ENCODE measurements at places on chromosomes 6 and 20.

DNA sequence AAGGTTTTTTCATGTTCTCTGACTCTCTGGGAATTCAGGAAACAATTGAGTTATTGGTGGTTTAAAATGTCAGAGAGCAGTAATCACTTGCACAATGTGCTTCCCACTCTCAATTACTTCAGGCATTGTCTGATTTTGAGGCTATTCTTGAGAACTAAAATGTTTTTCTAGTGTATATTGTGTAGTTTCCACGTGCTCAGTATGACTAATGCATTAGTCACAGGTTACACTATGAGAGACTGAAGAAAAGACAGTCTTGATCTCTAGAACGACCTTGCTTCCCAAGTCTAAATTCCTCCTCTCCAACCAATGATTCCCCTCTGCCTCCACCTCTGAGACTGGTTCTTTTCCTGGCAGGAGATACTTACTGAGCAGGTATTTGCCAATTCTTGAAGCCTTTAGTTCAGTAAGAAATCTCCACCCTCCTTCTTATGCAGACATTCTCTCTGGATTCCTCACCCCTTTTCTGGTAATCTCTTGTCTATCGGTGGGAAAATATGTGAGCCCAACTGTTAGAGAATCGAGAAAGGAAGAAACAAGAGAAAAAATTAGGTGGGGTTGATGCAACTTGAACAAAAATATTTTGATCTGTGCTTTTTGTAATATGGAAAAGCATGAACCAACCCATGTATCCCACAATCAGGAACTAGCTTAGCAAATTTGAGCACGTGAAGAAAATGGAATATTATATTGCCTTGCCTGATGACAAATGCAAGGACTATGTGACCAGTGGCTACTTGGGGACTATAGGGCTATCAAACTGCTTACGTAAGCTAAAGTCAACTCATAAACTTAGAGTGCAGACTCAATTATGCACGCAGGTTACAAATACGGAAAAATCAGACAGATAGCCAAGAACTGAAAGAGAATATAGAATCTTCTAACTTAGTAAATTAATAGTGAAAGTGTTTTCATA, 61.1 kb upstream of the SLC22A16 start:
- no peaks in the 10 kb centered on the region for H3K36me3 ChIP-seq
- DNase-seq: no peak
- no peak overlapping the region for H3K27ac ChIP-seq
- H3K27me3 ChIP-seq: no peaks in the 10 kb centered on the region

GRCh38 chr20:56157530-56158203, 90.9 kb upstream of the MC3R start:
- no peaks in the 10 kb centered on the region for H3K27me3 ChIP-seq
- no peak overlapping the region for H3K4me3 ChIP-seq
- H3K36me3 ChIP-seq: no peaks in the 10 kb centered on the region
- peaks cover 6% of the 10 kb centered on the region for H3K4me1 ChIP-seq

DNA sequence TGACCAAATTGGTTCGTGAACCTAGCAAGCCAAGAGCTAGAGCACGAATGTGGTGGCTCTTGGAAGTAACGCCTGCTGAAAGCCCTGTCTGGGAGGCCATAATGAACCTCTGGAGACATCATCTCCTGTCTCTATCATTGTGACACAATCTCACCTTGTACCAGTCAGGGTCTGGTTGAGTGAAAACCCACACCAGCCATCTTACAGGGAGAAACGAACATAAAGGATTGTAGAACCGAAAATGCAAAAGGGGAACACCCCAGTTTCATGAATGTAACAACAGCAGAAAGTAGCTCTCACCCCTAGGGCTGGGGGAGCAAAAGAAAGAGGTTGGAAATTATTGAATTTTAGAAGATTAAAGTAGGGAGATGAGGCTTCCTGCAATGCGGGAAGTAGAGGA, 50.9 kb upstream of the TAB2 start:
- no peaks in the 10 kb centered on the region for H3K27me3 ChIP-seq
- no peak overlapping the region for H3K4me3 ChIP-seq
- no peaks in the 10 kb centered on the region for H3K36me3 ChIP-seq
- H3K27ac ChIP-seq: no peak overlapping the region
- no peak for DNase-seq
- H3K4me1 ChIP-seq: peaks cover 4% of the 10 kb centered on the region

DNA sequence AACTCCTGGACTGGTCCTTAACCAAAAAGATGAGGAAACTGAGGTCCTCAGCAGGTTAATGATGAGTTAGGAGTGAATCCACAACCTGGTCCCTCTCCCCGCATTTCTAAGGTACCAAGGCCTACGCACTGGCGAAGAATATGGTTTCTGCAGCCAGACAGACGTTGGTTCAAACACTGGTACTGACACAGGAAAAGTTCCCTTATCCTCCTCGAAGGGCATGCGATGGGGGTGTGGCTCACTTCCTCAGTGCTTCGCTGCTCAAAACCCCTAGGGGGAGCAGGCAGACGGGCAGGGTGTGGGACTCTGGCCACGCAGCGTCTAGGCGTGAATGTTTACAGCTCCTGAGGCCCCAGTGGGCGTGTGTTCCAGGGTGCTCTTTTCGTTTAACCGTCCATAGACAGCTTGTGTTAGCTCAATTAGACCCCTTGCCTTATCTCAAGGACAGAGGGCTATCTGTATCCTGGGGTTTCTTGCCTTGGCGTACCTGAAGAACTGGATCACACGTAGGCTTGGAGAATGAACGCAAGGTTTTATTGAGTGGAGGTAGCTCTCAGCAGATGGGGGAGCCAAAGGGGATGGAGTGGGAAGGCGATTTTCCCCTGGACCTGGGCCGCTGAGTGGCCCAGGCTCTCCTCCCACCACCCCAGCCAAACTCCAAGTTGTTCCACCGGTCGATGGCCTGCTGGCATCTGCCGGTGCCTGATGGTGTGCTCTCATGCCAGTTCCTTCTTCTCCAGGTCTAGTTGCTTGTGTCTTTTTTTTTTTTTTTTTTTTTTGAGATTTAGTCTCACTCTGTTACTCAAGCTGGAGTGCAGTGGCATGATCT, 31.8 kb upstream of the PTPN1 start:
- peak; percentile 15 for DNase-seq
- H3K4me3 ChIP-seq: no peak overlapping the region
- H3K4me1 ChIP-seq: peaks cover 5% of the 10 kb centered on the region
- no peaks in the 10 kb centered on the region for H3K36me3 ChIP-seq

DNA sequence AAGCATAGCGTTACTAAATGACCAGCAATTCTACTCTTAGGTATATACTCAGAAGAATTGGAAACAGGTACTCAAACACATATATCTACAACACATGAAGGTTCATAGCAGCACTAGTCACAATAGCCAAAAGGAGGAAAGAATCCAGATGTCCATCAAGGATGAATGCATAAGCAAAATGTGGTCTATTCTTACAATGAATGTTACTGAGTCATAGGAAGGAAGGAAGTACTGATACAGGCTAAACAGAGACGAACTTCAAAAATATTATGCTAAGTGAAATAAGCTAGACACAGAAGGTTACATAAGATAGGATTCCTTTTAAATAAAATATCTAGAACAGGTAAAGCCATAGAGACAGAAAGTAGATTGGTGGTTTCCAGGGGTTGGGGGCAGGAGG, 93.5 kb downstream of the MAP3K7 start:
- no peak for DNase-seq
- no peaks in the 10 kb centered on the region for H3K27me3 ChIP-seq
- no peaks in the 10 kb centered on the region for H3K36me3 ChIP-seq

DNA sequence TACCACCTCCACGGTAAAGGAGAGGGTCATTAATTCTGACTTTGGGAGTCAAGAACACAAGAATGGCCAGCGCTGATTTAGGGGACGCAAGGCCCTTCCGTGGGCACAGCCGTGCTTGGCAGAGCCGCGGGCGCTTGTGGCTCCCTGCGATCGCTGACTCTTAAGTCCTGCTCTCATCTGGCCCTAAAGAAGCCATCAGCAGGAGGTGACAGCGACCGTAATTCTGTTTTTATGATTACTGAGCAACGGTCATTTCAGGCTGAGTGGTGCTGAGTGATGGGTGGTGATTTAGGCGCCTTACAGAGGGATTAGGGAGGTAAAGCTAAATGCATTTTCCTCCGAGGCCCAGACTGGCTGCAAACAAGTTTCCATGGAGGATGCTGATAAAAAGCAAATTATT, 364.6 kb upstream of the SULF2 start:
- H3K27me3 ChIP-seq: no peaks in the 10 kb centered on the region
- H3K4me3 ChIP-seq: no peak overlapping the region
- H3K36me3 ChIP-seq: no peaks in the 10 kb centered on the region

- H3K36me3 ChIP-seq: no peaks in the 10 kb centered on the region
- no peaks in the 10 kb centered on the region for H3K27me3 ChIP-seq
- no peak for DNase-seq
- H3K4me3 ChIP-seq: no peak overlapping the region
- H3K4me1 ChIP-seq: peaks cover 2% of the 10 kb centered on the region
These were observed 16.6 kb downstream of the GJA10 start for GRCh38 chr6:89910902-89911240.

DNA sequence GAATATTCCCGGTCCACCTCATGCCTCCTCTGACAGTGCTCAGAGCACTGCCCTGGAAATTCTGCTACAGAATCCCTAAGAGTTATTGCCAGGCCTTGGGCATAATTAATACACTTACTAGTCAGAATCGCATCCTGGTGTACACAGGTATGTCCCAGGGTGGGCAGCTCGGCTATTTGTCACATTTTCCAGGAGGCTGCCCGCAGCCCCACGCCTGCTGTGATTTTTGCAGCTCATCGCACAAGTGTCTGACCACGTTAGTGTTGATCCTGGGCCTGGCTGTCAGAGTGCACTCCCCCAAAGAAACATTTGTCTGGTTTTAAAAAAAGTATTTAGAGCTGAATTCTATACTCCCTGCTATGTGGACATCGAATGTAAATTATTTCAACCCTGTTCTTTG, 105.4 kb downstream of the CD83 start:
- H3K4me3 ChIP-seq: no peak overlapping the region
- peaks cover 2% of the 10 kb centered on the region for H3K4me1 ChIP-seq
- DNase-seq: no peak
- H3K36me3 ChIP-seq: no peaks in the 10 kb centered on the region
- H3K27me3 ChIP-seq: peaks cover 2% of the 10 kb centered on the region
- H3K27ac ChIP-seq: no peak overlapping the region

GRCh38 chr20:36745234-36745926, 510 bp downstream of the NDRG3 start:
- H3K27me3 ChIP-seq: peaks cover 4% of the 10 kb centered on the region
- H3K27ac ChIP-seq: no peak overlapping the region
- peaks cover 4% of the 10 kb centered on the region for H3K4me1 ChIP-seq
- DNase-seq: no peak
- H3K4me3 ChIP-seq: peak overlapping the region; percentile 79

- H3K27me3 ChIP-seq: no peaks in the 10 kb centered on the region
- DNase-seq: peak; percentile 38
- no peak overlapping the region for H3K4me3 ChIP-seq
- peaks cover 7% of the 10 kb centered on the region for H3K4me1 ChIP-seq
These were observed 359.9 kb upstream of the EPHA7 start for GRCh38 chr6:93779086-93779841.

DNA sequence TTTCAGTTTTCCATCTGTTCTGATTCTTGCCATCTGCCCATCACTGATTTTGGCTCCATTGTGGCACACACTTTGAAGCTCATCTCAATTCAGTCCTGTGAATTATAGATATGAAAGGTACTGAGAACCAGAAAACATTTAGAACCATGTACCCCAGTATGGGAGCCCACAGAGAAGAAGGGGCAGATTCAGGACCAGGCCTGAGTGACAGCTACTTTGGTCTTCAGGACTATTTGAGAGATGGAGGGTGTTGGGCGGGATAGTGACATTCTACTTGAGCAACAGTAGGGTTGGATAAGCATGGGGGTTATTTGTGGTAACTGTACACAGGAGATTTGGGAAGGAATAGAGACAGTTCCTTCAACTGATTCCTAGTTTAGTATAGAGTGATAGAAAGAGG, 259.2 kb upstream of the MANEA start:
- no peak overlapping the region for H3K27ac ChIP-seq
- no peak for DNase-seq
- H3K4me3 ChIP-seq: no peak overlapping the region
- H3K36me3 ChIP-seq: no peaks in the 10 kb centered on the region

GRCh38 chr20:5638023-5638422, 112.2 kb upstream of the SHLD1 start:
- H3K4me3 ChIP-seq: no peak overlapping the region
- H3K36me3 ChIP-seq: no peaks in the 10 kb centered on the region
- no peaks in the 10 kb centered on the region for H3K4me1 ChIP-seq
- DNase-seq: no peak
- H3K27me3 ChIP-seq: no peaks in the 10 kb centered on the region

DNA sequence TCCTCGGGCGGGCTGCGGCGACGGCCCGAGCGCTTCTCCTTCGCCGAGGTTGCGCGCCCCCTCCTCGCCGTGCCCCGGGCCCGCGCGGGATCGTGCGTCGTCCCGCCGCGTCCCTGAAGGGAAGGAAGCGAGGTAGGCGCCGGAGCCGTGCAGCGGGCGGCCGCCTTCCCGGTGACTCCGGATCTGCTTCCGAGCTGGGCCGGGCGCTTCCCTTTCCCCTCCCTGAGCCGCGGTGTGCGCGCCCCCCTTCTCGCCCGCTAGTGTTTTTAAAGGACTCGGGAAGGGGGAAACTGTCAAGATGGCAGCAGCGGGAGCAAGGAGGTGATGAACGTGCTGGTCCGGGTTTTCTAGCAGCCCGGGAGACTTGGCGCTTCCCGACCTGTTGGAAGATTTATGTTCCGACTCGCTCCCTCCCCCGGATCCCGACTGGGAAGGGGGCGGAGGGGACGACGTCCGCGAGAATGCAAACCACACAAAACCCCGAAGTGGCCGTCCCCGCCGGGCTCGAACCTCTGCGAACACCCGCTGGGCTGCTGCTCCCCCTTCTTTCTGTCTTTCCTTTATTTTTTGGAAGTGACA, 744 bp upstream of the FOXO3 start:
- H3K27me3 ChIP-seq: no peaks in the 10 kb centered on the region
- H3K4me1 ChIP-seq: peaks cover 18% of the 10 kb centered on the region
- peak overlapping the region; percentile 91 for H3K27ac ChIP-seq
- peak overlapping the region; percentile 87 for H3K4me3 ChIP-seq

GRCh38 chr6:84785671-84786070, 21.3 kb upstream of the TBX18 start:
- H3K27ac ChIP-seq: no peak overlapping the region
- H3K4me1 ChIP-seq: no peaks in the 10 kb centered on the region
- DNase-seq: no peak
- H3K4me3 ChIP-seq: no peak overlapping the region
- no peaks in the 10 kb centered on the region for H3K36me3 ChIP-seq

- H3K4me3 ChIP-seq: no peak overlapping the region
- DNase-seq: no peak
- H3K4me1 ChIP-seq: peaks cover 6% of the 10 kb centered on the region
- no peaks in the 10 kb centered on the region for H3K27me3 ChIP-seq
- H3K36me3 ChIP-seq: no peaks in the 10 kb centered on the region
- H3K27ac ChIP-seq: no peak overlapping the region
These were observed 18.0 kb downstream of the HFE start for GRCh38 chr6:26105109-26105730.

- no peak for DNase-seq
- no peaks in the 10 kb centered on the region for H3K27me3 ChIP-seq
- H3K27ac ChIP-seq: no peak overlapping the region
- H3K4me3 ChIP-seq: no peak overlapping the region
- no peaks in the 10 kb centered on the region for H3K4me1 ChIP-seq
These were observed 52.4 kb upstream of the SIM1 start for GRCh38 chr6:100517106-100517505.
